ENCODE measurements at places on chromosomes 12 and 14.
A peak's percentile ranks its signal among the peaks of the same experiment; 100 is the strongest.

GRCh38 chr14:68683326-68683725 is 109.5 kb downstream of the ZFP36L1 start:
- DNase-seq, result no peak

GRCh38 chr12:30753233-30753632 is 1.5 kb downstream of the CAPRIN2 start:
- DNase-seq, result no peak

DNA sequence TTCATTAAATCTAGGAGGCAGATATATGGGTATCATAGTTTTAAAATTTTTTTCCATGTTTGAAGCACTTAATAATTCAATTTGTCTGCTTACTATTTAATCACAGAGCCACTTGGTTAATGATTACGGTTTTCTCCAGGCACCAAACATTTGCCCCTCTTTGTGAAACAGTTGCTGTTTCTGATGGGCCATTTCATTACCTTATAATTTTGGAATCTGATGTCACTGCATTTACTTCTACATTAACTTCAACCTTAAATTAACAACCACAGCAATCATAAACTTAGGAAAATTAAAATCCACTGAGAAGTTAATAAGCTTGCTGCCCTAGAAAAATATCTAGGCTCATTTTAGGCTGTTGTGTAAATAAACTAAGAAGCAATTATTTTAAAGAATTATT is 17.0 kb downstream of the TMCC3 start:
- DNase-seq, result no peak

DNA sequence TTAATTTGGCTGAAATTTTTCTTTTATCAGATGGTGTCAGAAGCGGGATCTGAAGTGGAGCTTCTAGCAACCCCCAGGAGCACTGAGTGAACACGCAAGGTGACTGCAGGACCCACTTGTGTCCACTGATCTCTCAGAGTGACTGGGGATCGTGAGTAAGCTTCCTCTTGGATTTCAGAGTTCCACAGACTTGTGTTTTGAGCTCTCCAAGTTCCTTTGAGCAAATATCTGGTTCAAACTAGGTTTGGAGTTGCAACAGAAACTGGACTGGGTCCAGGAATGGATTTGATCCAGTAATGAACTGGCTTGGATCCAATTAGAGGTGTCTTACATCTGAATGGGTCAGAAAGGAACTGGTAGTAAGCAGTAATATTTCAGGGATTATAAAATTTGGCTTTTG is 24.7 kb upstream of the B4GALNT1 start:
- DNase-seq, result no peak

- DNase-seq, result no peak
These were observed 1.2 kb downstream of the ESRRB start for GRCh38 chr14:76376878-76377734.

DNA sequence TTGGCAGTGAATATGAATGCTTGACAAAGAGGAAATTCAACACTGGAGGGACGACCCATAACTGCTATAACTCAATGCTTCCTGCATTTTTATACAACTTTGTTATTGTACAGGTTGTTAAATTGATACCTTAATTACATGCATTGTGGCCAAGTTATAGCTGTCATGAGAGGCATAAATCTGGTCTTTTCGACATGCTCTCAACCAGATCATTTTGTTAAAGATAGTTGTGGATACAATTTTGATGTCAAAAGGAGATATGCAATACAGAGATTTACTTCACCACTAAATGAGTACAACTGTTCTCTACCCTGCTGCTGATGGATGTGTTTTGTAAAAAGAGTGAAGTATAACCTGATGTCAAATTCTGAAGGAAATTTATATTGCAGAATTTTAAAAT is 946.0 kb downstream of the GALC start:
- DNase-seq, result no peak

DNA sequence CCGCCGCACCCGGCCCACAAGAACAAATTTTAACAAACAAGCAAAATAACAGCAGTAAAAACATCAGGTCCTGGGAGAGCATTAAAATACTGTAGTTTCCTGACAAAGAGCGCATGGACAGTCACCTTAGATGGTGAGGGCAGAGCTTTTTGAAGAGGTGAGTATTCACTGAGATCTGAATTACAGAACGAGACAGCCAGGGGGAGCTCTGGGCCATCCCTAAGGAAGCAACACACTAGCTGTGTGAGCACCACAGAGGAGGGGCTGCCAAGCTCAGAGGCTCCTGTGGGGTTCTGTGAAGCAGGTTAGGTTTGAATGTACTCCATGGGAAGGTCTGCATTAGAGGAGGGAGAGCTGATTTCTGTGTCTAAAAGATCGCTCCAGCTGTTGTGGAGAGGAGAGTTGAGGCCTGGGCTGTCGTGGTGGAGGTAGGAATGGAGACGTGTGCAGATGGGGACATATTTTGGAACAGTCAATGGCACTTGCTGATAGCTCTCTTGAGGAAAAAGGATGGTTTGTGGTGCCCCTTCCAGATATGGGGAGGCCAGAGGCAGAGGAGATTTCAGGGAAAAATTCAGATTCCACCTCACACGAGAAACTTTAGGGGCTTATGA is 72.9 kb downstream of the TRAFD1 start:
- DNase-seq, result peak; percentile 9

- DNase-seq, result no peak
These were observed 5.9 kb downstream of the RESF1 start for GRCh38 chr12:31965090-31965489.

DNA sequence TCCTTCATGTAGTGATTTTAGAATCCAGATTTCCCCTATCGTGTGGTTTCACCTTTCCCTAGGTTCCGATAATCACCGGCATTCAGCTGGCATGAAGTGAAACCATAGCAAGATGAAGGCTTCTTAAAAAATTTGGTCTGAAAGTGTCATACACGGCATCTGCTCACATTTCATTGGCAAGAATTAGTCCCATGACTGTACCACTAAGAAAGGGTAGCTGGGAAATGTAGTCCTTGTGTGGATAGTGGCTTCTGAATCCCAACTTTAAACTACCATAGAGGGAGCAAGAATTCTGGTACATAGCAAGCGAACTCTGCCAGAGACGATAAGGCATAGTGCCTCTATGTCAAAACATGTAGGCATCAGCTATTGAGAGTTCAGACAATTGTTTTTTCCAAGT is 360.1 kb upstream of the TBX3 start:
- DNase-seq, result no peak

DNA sequence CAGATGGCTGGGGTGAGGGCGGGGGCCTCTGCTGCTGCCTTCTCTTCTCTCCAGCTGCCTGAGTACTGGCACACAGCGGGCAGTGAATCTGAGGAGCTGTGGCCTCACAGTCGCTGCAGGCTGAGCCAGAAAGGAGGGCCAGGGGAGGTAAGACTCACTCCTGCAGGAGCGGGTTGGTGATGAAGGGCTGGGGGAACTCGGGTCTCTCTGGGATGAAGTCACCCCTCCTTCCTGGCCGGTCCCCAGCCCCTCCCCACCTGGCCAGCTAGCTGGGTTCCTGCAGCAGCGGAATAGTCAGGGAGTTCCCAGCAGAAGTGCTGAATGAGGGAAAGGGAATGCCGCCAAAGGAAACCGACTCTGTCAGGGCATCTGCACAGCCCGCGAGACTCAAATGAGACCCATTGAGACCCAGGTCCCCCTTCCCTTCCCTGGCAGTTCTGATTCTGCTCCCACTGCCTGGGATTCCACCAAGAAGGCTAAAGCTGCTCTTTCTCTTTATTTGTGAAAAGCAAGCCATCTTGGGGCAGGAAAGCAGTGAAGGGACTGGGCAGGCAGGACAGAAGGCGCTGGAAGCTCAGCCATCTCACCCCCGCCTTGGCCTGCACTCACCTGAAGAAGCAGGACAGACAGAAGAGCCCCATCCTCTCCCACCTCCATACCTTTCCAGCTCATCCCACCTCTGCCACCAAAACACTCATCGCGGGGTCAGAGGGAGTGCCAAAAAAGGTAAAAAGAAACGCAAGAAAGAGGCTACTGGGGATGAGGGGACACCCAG is 5.3 kb downstream of the NGB start:
- DNase-seq, result no peak

GRCh38 chr12:103829092-103829491 is 11.9 kb downstream of the NT5DC3 start:
- no peak for DNase-seq

GRCh38 chr14:55580470-55581341 is 699 bp downstream of the KTN1 start:
- peak; percentile 29 for DNase-seq

- no peak for DNase-seq
These were observed 4.4 kb downstream of the OTUB2 start for GRCh38 chr14:94030571-94030970.

DNA sequence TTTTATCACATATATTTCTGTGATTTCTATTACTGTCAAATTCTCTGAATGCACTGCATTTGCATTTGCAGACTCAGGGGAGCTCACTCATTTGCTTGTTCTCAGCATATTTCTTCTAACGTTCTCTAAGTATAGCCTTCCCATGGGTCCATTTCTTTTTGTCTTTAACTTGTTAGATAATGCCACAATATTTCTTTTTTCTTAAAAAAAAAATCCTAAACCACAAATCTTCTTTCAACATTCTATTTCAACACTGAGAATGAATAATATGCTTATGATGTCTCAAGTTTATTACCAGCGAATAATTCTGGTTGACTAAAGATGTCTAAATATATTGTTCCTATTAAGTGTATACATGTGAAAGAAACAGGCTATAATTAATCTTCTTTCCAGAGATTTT is 200.2 kb downstream of the ANO6 start:
- no peak for DNase-seq

DNA sequence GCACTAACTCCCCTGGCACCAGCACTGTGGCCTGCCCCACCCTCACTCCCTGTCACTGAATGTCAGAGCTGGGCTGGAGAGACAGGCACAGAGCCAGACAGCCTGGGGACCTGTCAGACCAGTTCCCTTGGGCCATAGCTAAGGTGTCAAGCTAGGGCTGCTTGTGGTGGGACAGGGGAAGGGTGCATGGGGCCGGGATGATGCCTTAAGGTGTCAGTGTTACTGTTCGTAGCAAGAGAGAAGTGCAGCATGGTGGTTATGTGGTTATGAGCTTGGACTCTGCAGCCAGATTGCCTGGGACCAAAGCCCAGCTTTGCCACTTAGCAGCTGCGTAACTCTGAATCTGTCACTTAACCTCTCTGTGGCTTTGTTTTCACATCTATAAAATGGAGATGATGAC is 3.8 kb downstream of the RAPGEF3 start:
- DNase-seq, result no peak

DNA sequence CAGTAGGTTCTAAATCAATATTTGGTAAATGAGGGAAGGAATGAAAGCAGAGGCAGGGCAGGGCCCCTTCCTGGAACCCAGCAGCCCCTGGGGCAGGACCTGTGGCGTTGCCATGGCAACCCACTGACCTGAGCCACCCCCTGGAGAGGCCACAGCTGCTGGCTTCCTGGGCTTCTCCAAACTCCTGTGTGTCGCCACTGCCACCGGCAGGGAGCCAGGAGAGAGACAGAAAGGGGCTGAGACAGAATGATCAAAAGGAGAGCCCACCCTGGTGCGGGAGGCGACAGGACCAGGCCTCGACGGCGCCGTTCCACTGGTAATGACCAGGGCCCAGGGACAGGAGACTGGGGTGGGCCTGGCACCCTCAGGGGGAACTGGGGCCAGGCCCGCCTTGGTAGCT is 18.2 kb downstream of the RFX4 start:
- DNase-seq, result no peak

DNA sequence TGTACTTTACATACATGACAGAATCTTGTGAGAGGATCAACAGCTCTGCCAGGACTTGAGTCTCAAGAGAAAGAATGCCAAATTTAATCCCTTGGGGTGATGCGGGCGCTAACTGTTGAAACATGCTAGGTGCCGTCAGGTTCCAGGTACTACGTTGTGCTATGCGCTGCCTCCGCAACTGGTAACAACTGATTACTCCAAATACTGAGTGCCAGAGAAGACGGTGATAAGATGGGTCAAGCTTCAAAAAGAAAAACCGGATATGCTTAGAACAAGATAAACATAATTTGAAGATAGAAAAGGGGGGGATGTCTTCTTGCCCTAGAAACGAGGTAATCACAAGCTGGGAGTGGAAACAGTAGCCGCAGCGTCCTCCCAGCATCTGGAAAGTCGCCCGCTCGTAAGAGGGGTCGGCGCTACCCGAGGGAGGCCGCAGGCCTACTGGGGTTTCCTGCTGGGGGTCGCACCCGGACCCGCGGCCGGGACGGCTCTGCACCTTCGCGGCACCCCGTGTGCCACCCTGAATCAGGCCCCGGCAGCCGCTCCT is 678 bp downstream of the ZBTB25 start:
- DNase-seq, result no peak

DNA sequence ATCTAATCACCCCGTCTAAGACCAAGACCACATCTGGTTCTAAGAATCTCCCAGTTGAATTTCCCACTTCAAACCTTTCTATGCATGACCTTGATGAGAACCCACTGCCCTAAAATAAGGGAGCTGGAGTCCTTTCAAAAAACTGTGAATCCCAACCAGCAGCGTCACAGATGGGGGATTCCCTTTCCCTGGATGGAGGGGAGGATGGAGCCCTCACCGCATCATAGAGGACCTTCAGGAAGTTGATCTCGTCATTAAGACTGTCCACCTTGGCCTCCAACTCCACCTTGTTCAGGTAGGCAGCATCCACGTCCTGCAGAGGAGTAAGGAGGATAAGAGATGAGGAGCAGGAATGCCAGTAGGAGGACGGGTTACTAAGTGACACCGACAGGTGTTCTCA is 4.8 kb downstream of the KRT4 start:
- DNase-seq, result no peak

GRCh38 chr14:70616646-70617045 is 16.2 kb upstream of the MED6 start:
- DNase-seq, result no peak

- DNase-seq, result no peak
These were observed 132.6 kb upstream of the MAP1LC3B2 start for GRCh38 chr12:116426391-116427136.

- no peak for DNase-seq
These were observed 48.4 kb downstream of the SMIM41 start for GRCh38 chr12:52127683-52128450.

- DNase-seq, result no peak
These were observed 107.4 kb downstream of the AEBP2 start for GRCh38 chr12:19546611-19547162.

- no peak for DNase-seq
These were observed 10.9 kb downstream of the ZNF664 start for GRCh38 chr12:123983822-123984485.
